ENCODE measurements at places on chromosomes 7 and 10. TPM values are rescaled to one million over a fixed set of nuclear protein-coding genes. Genes with fewer than 3 reads are reported as not detected.

Gene CDC14C
- not detected for total RNA-seq

Gene TACC2
- total RNA-seq = 133 TPM

Gene PRSS37
- not detected for total RNA-seq

Gene HOXA1
- 8.8 TPM for total RNA-seq

DNA sequence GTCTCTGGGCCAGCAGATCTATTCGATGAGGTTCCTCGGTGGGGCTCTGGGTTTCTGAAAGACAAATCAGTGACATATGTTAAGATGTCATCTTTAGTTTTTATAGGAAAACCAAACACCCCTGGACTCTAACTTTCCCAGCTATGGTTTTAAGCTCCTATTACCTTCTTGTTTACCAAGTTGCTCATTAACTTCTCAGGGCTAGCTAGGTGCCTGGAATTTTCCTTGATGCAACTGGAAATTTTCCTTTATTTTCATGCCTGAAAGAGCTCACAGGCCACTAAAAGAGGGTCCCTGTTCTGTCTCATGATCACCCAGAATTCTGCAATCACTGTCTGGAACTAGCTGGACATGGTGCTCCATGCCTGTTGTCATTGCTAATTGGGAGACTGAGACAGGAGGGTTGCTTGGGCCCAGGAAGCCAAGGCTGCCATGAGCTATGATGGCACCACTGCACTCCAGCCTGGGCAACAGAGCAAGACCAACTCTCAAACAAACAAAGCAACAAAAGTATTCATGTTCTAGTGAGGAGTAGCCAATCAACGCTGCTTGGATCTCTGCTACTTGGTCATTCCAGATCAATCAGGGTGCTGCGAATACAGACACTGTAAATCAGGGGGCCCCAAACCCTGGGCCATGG is 1173.5 kb upstream of the AUTS2 start:
- H3K27ac ChIP-seq = no peak overlapping the region
- no peaks in the 10 kb centered on the region for H3K36me3 ChIP-seq
- H3K4me1 ChIP-seq = no peaks in the 10 kb centered on the region
- DNase-seq = no peak

- no peaks in the 10 kb centered on the region for H3K27me3 ChIP-seq
- H3K4me1 ChIP-seq = no peaks in the 10 kb centered on the region
- no peak overlapping the region for H3K4me3 ChIP-seq
- H3K27ac ChIP-seq = no peak overlapping the region
- H3K36me3 ChIP-seq = no peaks in the 10 kb centered on the region
Measured at GRCh38 chr7:85498031-85498430, 311.2 kb upstream of the SEMA3D start.

DNA sequence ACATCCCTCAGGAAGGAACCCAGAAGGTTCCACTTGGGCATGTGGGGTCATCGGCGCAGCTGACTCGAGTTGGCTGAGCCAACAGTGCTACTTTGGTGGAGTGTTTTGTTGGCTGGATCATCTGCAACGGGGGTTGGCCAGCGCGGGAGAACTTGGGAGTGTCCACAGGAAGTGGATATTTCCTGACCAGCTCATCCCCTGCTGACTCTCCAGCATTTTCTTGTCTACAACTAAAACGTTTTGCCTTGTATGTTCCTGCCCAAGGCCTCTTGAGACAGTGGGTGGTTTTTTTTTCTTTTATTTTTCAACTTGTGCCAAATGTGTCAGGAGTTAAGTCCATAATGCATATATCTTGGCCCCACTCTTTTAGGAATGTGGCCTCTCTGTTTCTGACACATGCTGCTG is 208.6 kb downstream of the ZNF365 start:
- H3K27me3 ChIP-seq = no peaks in the 10 kb centered on the region
- H3K4me1 ChIP-seq = no peaks in the 10 kb centered on the region
- no peak overlapping the region for H3K4me3 ChIP-seq
- H3K27ac ChIP-seq = no peak overlapping the region
- no peak for DNase-seq

GRCh38 chr7:3057066-3057420 is 13.4 kb upstream of the CARD11 start:
- peaks cover 5% of the 10 kb centered on the region for H3K27me3 ChIP-seq
- H3K4me3 ChIP-seq = no peak overlapping the region

DNA sequence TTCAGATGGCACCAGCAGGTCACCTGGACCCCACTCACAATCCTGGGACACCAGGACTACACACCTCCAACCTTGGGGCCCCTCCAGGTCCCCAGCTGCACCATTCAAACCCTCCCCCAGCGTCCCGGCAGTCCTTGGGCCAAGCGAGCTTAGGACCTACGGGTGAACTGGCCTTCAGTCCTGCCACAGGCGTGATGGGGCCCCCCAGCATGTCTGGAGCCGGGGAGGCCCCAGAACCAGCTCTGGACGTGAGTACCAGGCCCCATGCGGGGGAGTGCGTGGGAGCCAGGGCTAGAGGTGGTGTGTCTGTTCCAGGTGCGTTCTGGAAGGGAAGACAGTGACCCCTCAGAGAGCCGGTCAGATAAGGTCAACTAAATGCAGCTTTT is 17.8 kb downstream of the ZMIZ2 start:
- peaks cover 17% of the 10 kb centered on the region for H3K36me3 ChIP-seq
- H3K4me3 ChIP-seq = no peak overlapping the region
- H3K27ac ChIP-seq = no peak overlapping the region
- H3K27me3 ChIP-seq = no peaks in the 10 kb centered on the region
- peaks cover 28% of the 10 kb centered on the region for H3K4me1 ChIP-seq

DNA sequence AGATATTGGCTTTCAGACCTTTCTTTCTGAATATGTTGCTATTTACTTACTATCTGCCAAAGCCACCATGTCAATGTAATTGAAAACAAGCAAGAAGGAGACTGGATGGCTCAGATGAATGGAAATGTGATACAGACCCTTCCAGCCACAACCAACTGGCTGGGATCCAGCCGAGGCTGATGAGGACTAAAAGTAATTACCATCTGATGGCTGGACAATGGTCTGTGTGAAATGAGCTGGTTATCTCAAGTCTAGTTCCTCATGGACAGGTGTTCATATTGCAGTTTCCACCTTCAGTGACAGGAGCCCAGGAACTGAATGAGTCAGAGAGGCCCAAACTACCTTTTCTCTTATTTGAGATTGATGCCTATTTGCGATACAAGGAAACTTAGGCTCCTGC is 267.5 kb downstream of the GATA3 start:
- H3K36me3 ChIP-seq = no peaks in the 10 kb centered on the region
- H3K27me3 ChIP-seq = no peaks in the 10 kb centered on the region
- no peak overlapping the region for H3K4me3 ChIP-seq
- no peak for DNase-seq

GRCh38 chr10:123462756-123463155 is 203.4 kb upstream of the GPR26 start:
- H3K27ac ChIP-seq = no peak overlapping the region
- no peaks in the 10 kb centered on the region for H3K4me1 ChIP-seq
- peak; percentile 2 for DNase-seq
- H3K36me3 ChIP-seq = no peaks in the 10 kb centered on the region
- 0 out of 2 replicates have a peak, but pooled peaks cover 3% of the 10 kb centered on the region for H3K27me3 ChIP-seq
- no peak overlapping the region for H3K4me3 ChIP-seq

DNA sequence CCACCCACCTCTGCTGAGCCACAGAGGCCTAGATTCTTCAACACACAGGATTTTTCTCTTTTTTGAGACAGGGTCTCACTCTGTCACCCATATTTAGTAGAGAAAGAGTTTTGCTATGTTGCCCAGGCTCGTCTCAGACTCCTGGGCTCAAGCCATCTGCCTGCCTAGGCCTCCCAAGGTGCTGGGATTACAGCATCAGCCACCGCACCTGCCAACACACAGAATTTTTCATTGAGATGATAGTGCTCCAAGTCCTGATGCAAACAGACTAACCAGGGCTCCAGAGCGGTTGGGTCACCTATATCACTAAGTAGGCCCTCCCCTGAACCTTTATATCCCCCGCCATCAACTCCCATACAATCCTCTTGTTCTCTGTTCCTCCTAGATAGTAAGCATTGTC is 24.4 kb upstream of the ADRB1 start:
- DNase-seq = no peak
- H3K27me3 ChIP-seq = no peaks in the 10 kb centered on the region
- H3K4me1 ChIP-seq = no peaks in the 10 kb centered on the region
- no peak overlapping the region for H3K27ac ChIP-seq
- H3K4me3 ChIP-seq = no peak overlapping the region
- H3K36me3 ChIP-seq = no peaks in the 10 kb centered on the region

DNA sequence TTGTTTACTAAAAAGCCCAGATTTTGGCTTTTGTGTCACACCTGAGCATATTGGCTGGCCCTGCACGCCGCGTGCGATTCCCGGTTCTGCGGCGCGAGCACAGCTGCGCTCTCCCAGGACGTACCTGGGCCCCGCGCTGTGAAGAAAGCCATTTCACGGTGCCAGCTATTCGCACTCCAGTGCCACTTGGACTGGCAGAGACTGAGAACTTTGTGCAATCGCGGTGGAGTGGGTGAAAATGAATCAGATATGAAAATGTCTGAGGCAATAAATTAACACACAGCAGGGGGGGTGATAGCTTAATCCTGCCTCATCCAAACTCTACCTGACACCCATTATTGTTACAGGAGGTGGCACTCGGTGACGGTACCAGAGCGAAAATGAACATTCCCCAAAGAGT is 330.1 kb upstream of the MGMT start:
- no peak overlapping the region for H3K27ac ChIP-seq
- H3K4me1 ChIP-seq = no peaks in the 10 kb centered on the region
- no peak overlapping the region for H3K4me3 ChIP-seq
- H3K27me3 ChIP-seq = peaks cover 14% of the 10 kb centered on the region

DNA sequence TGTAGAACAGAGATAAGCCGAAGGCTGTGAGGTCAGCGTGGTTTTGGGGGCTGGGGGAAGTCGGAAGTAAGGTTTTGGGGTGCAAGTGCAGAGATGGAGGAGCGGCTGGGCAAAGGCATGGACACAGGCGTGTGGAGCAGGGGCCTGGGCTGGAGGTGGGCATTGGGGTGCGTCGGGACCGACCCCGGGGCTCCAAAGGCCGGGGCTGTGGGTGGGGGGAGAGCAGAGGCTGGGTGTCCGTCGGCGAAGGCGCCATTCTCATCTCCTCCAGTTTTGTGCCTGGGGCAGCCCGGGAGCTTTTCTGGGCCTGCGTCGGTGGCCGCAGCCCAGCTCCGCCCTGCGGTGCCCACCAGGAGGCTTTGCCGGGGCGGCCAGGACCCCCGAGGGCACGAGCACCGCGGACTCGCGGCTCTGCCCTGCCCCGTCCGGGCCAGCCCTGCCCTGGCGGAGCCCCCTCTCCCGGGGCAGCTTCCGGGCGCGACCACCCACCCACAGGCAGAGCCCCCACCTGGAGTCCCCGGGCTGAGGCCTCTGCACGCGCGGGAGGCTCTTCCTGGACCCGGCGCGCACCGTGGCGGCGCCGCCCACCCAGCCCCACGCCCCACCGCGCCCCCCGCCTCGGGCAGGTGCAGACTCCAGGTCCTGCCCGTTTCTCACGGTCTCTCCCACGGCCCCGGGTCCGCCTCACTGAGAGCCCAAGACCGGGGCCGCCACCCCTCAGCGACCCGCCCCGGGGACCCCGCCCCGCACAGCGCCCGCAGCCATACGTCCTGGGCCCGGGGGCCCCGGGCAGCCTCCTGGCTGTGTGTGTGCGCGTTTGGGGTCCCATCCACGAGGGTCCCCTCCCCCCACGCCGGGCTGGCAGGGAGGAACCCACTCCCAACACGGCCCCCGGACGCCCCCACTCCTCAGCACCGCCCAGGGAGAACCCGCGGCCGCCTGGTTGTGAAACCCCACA is 7.7 kb upstream of the SCART1 start:
- no peak overlapping the region for H3K27ac ChIP-seq
- no peak overlapping the region for H3K4me3 ChIP-seq
- H3K4me1 ChIP-seq = no peaks in the 10 kb centered on the region
- H3K36me3 ChIP-seq = no peaks in the 10 kb centered on the region
- DNase-seq = no peak

DNA sequence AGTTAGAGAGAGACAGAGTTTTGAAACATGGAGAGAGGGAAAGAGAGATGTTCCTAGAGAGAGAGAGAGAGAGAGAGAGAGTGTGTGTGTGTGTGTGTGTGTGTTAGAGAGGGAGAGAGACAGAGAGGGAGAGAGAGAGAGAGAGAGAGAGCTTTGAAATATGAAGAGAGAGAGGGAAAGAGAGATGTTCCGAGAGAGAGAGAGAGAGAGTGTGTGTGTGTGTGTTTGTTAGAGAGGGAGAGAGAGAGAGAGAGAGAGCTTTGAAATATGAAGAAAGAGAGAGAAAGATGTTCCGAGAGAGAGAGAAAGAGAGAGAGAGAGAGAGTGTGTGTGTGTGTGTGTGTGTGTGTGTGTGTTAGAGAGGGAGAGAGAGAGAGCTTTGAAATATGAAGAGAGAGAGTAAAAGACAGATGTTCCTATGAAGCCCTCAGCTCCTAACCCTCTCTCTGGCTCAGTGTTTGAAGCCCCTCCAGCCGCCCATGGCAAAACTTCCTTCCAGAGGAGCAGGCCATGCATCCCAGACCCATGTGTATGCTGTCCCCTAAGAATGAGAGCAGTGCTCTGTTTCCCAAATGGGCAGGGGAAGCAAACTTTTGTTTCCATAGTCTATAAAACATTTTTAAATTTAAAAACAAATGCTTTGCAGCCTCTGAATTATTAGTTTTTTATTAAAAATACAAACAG is 130.9 kb downstream of the KCNMA1 start:
- no peaks in the 10 kb centered on the region for H3K36me3 ChIP-seq
- H3K4me3 ChIP-seq = no peak overlapping the region
- no peaks in the 10 kb centered on the region for H3K27me3 ChIP-seq
- peaks cover 82% of the 10 kb centered on the region for H3K4me1 ChIP-seq

DNA sequence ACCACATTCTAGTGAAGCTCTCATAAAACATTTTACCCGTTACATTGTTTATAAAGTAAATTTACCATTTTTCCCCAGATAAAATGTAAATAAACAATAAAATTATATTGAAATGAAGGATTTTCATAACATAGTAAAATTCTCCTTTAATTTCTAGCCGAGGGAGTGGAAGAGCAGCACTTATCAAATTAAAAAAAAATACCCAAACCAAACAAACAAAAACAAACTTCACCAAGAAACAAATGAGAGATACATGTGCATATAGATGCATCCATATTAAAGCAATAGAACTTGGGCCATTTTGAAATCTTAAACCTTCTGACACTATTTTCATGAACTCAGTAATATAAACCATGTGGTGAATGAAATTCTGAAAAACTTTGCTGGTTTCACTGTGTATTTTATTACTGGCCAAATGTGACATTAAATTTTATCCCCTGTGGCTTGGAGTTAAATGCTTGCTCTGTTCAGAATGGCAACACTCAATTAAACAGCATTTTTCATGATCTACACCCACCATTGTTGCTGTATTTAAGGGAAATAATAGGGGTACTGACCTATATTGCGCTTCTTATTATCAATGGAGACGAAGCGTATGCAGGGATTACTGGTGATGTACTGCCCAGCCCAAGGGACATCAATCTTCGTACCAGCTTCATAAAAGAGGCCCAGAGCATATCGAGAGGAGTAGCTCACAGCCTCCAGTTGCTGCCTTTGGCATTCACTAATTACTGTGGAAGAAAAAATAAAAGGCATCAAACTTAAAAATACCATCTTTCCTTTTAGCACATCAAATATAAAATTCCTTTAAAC is 220.9 kb downstream of the RNLS start:
- no peaks in the 10 kb centered on the region for H3K4me1 ChIP-seq
- DNase-seq = no peak
- H3K4me3 ChIP-seq = no peak overlapping the region
- H3K36me3 ChIP-seq = no peaks in the 10 kb centered on the region

GRCh38 chr7:100386940-100387339 is 13.7 kb downstream of the PILRA start:
- no peak overlapping the region for H3K27ac ChIP-seq
- H3K4me3 ChIP-seq = no peak overlapping the region
- H3K4me1 ChIP-seq = no peaks in the 10 kb centered on the region
- no peaks in the 10 kb centered on the region for H3K27me3 ChIP-seq
- H3K36me3 ChIP-seq = no peaks in the 10 kb centered on the region
- no peak for DNase-seq

Measured in Panc1 (cell line).